ENCODE measurements at places on chromosomes 16 and 17.

GRCh38 chr17:47305302-47305923, 18.3 kb upstream of the EFCAB13 start:
- DNase-seq, result no peak

- no peak for DNase-seq
Observed at GRCh38 chr17:62994931-62995330, 28.9 kb downstream of the TANC2 start.

DNA sequence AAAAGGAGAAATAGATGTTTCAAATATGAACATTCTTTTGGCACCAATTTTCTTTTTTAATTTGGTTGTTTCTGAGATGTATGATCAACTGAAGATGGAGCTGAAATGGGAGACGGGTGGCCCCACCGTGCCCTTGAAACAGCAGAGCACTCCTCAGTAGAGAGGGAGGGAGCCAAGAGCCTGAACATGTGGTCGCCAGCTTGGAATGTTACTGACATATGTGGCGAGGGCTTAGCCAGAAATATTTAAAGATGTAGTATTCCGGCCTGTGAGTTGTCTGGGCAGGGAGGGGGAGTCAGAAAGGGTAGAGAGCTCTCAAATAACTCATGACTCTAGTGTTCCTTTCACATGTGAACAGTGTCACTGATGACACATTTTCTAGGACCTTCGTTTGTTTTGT, 13.3 kb upstream of the MRC2 start:
- no peak for DNase-seq

- DNase-seq, result no peak
Observed at GRCh38 chr16:80924372-80924978, 82.2 kb downstream of the CMC2 start.

DNA sequence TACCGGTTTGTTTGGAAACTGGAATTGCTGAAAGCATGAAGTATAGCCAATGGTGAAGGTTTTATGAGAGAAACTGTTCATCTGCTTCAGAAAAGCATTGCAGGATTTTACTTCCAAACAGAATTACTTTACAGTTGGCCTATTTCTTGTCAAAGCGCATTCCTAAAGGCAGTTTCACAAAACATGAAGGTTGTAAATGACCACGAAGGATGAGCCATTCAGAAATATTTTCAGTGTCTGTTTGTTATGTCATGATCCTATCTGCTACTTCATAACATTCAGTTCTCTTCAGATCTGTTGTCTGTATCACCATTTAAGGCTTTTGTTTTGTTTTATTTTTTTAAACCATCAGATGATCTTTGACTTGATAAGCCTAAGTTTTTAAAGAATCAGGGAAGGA, 45.7 kb downstream of the AATF start:
- no peak for DNase-seq

DNA sequence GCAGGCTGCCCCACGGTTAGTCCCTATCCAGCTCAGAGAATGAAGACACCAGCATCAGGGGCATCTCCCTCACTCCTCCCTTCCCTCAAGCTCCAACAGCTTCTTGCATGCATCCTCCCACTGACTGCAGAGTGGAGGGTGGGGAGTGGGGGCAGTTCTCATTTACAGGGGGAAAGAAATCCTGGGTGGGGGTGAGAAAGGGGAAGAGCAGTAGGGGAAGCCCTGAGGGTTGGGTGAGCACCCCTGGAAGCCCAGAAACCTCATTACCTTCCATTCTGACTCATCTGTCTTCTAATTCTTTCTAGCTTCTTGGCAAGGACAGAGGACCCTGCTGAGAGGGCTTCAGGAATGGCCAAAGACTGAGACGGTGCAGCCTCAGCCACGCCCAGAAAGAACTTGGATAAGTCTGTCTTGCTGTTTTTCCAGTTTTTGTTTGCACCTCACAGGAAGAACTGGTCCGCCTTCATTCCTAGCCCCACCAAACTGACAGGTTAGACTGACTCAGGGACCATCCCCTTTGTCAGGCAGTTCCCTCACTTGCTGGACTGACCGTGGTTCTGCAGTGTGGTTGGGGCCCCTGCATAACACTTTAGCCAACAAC, 52.5 kb upstream of the WSB1 start:
- no peak for DNase-seq

GRCh38 chr16:593406-593805, 3.5 kb downstream of the RAB40C start:
- no peak for DNase-seq

DNA sequence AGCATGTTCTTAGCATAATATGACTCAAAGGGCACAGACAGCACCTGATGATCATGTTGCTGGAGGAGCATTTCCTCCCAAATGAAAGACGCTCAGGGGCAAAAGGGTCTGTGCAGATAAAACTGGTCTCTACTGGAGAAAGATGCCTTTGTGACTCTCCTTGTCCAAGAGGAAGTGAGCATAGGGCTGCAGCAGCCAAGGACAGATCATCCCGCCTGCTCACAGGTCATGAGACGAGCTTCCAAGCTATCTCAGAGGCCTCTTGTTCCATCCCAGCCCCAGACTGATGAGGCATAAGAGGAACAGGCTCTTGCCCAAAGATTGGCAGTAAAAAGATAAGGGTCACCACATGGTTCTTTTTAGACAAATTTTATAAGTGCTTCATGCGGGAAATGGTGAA, 141.8 kb downstream of the KATNIP start:
- DNase-seq, result no peak

DNA sequence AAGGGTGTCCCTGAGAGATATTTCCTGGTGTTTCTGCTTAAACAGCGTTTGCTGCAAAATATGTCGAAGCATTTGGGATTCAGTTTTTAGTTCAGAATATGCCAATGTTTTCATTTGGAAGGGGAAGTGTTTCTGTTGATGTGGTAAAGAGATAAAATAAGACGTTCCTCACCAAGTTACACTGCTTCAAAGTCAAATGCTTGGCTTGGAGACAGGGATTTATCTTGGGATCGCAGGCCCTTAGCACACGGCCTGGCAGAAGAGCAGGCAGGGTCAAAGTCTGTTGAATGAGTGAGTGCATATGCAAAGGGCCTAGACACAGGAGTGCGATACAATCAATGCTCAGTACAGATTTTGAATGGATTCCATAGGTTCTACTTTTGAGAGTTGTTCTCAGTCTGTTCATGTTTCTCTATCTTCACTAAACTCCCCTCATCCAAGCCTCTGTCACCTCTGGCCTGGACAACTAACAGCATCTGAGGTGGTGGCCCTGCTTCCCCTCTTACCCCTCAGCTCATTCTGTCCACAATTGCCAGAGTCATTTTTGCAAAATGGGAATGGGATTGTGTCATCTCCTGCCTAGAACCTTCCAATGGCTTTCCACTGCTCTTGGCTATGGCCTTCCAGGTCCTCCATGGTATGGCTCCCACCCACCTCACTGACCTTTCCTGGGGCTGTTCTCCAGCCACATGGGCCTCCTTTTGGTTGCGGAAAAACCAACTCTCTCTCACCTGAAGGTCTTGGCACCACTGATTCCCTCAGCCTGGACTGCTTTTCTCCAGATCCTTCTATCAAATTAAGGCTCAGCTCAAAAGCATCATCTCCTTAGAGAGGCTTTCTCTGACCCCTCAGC, 3.2 kb downstream of the DEXI start:
- DNase-seq, result no peak

DNA sequence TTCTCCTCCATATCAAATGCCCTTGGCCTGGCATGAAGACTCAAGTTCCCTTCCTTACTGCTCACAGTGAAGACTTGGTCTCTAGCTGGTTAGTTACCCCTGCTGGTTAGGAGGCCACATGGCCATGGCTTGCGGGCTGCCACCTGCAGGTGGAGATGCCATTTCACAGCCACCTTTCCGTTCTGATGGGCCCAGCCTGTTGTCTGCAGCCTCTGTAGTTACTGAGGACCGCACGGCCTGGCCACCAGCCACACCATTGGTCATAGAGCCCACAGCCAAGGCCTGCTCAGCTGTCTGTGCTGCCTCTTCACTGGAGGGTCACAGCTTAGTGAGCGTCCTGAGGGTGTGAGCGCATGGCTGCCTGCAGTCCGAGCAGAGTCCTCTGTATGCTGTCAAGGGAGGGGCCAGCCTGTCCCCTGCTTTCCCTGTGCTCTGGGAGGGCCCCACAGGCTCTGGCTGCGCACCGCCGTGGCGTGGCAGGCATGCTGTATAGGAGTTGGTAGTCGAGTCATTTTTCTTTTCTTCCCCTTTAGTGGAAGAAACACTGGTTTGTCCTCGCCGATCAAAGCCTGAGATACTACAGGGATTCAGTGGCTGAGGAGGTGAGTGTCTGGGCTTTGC, 59.2 kb downstream of the PLD6 start:
- DNase-seq, result no peak

- DNase-seq, result no peak
Observed at GRCh38 chr16:9004183-9004582, 40.5 kb upstream of the USP7 start.

DNA sequence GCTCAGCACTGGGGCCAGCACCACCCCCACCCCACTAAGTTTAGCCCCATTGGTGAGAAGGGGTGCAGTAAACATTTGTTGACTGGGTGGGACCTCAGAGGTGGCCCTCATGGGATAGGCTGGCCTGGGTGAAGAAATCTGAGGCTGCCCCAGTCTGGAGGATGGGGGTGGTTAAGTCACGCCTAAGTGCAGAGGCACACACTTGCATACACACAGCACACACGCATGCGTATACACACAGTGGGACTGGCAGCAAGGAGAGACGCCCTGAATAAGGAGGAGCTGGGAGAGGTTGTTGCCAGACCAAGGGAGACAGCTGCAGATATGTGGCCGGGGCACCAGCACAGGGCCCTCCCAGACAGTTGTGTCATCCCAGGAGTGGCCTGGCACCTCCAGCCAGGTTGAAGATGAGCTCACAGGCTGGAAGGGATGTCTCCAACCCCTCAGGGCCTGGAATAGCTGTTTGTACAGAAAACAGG, 3.0 kb upstream of the BCAR1 start:
- DNase-seq, result no peak

GRCh38 chr16:80500961-80501525, 39.8 kb upstream of the DYNLRB2 start:
- no peak for DNase-seq

- no peak for DNase-seq
Observed at GRCh38 chr16:5059386-5060072, 6.2 kb downstream of the C16orf89 start.

DNA sequence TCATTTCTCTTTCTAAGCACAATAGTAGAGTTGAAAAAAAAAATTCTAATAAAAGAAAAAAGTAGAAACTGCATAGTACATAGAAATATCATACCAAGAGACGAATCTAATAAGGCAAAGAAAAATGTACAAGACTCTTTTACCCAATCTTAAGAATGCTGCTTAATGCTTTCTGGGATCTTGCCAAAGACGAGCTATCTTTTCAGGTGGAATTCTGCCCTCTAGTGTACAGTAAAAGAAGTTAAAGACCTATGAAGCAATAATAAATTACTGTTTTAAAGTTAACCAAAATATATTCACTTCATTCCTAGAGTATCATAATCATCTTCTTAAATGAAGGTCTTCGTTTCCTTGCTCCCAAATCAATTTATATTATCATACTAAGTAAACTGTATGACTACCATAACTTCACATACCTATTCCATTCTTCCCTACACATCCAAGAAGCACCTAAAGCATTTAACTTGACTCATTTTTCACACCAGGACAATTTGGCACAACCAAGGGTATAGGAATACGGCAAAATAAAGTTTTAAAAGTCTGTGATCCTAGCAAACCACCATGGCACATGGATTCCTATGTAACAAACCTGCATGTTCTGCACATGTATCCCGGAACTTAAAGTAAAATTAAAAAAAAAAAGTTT, 47.7 kb downstream of the CFDP1 start:
- no peak for DNase-seq

DNA sequence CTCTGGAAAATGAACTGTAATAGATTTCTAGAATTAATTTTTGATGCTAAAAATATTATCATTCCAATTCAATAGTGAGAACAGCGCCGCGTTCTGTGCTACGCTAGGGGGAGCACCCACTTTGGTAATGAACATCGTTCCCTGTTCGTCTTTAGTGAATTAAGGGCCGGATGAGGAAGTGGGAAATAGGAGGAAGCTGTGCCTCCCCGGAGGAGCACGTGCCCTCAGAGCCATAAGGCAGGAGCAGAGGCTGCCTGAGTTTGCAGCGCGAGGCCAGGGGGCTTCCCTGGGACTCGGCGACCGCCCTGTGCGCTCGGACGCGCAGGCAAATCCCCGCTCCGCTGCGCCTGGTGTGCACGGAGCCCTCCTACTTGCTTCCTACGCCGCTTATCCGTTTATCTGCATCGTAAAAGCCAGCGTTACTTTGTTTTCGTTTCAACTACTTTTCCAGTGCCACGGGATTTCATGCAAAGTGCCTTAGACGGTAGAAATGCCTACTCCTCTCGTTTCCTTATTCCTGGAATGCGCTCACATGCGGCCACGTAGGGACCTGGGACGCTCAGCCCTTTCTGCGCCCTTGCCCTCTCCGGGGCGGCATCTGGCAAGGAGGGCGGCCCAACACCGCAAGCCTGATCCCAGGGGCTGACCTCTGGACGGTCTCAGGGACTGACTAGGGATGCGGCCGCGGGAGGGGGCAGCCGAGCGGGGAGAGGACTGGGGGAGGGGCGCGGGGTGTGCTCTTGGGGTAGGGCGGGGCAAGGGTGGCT, 76.4 kb downstream of the KCNJ12 start:
- DNase-seq, result no peak

DNA sequence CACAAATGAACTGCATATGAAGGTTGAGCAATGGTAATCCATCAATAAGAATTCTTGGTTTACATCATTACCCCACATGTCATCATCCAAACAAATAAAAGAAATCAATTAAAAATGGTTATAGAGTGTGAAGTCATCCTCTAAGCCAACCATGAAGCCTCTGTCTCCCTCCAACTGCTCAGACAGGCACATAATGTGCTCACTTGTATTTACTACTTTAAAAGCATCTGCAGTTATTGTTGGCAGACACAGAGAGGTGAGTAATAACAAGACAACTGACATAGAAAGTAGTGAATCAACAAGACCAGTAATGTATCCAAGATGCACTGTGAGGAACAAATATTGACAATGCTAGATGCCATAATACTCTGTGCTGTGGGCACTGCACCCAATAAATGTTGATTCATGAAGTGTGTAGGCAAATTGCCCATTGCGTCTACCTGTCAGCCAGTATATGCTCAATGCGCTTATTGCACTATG, 20.0 kb downstream of the ADAMTS18 start:
- no peak for DNase-seq

DNA sequence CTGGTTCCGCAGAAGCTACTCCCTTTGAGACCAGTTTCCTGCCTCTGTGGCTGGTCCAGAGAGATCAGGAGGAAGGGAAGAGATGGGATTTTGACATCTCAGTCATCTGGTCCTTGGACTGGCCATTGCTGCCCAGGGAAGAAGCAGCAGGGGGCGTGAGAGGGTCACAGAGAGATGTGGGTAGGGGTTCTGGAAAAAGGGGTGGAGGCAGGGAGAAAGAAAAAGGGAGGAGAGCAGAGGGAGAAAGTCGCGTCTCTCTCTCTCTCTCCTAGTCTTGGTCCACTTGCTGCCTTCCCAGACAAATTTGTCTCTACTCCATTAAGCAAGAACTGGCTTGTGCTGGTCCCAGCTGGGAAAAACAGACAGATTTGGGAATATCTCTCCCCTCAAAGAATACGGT, 4.4 kb downstream of the SHBG start:
- DNase-seq, result no peak

GRCh38 chr17:7716901-7717755, at the start of gene DNAH2:
Gene DNAH2 (plus strand): TSS chr17:7717744. CDS start chr17:7719735, 1,991 bp downstream.
- DNase-seq, result peak; percentile 59

GRCh38 chr17:1005361-1005946, 8.5 kb downstream of the TIMM22 start:
- peak; percentile 85 for DNase-seq

- DNase-seq, result no peak
Observed at GRCh38 chr17:61412860-61413660, 13.4 kb downstream of the TBX2 start.

Data from hypothalamus (tissue), 51 donors.